HepG2 (cell line): ENCODE measurements at places on chromosomes 5 and 9.

DNA sequence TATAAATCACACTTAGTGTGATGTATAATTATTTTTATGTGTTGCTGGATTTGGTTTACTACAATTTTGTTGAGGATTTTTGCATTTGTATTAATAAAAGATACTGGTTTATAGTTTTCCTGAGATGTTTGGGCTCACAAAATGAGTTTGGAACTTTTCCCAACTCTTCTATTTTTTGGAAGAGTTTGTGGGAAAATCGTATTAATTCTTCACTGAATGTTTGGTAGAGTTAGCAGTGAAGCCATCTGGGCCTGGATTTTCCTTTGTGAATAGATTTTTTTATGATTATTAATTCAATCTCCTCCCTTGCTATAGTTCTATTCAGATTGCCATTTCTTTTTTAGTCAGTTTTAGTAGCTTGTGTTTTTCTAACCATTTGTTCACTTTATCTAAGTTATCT is 201.7 kb upstream of the NFIL3 start:
- DNase-seq: no peak

DNA sequence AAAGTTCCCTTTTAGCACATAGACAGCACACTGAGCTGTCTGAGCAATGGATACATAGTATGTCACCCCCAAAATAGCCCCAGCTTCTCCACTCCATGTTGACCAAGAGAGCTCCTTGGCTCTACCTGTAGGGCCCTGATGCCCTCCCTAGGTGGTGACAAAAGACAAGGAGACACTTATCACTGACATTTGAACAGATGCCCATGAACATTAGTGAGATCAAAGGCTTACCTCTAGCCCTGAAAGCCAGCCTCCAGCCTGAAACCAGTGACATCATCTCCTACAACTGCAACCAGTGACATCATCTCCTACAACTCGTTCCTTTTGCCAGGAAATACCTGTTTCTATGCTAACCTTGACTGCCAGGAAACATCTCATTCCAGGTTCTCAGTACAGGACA is 122.7 kb downstream of the FSTL4 start:
- peak; percentile 13 for DNase-seq

- peak; percentile 44 for DNase-seq
Observed at GRCh38 chr5:61933787-61934626, 372.0 kb upstream of the KIF2A start.

DNA sequence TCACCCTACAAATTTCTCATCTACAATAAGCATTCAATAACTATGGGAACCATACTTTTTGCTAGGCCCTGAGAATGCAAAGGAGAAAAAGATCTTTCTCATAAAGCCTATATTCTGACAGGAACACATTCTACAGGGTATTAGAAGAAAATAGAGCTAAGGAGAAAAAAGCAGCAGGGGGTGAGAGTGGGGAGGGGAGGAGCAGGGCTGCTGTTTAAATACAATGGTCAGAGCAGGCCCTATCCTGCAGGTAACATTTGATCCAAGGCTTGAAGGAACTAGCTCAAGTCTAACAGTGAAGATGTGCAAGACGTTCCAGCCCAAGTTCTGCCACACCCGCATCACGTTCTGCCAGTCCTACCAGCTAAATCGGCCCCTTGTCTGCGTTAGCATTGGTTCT is 89.7 kb downstream of the ELAVL2 start:
- DNase-seq: no peak

DNA sequence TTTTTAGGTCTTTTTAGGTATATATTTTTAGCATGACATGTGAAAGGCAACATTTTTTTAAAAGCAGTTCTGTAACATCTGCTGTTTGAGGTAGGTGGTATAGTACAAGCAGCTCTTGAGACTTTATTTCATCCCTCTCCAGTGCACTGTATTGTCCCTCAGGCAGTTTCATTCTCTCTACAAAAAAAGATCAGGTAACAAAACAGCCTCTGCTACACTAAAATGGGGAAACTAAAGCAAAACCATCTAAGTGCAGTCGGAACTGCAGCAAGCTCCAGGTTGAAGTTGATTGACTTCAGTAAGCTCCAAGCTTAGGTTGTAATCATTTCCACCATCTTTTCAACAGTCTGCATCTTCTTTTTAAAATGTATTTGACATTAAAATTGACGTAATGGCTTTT is 195.6 kb downstream of the DEPDC1B start:
- no peak for DNase-seq

- no peak for DNase-seq
Observed at GRCh38 chr9:74078647-74079046, 418.5 kb upstream of the RORB start.

DNA sequence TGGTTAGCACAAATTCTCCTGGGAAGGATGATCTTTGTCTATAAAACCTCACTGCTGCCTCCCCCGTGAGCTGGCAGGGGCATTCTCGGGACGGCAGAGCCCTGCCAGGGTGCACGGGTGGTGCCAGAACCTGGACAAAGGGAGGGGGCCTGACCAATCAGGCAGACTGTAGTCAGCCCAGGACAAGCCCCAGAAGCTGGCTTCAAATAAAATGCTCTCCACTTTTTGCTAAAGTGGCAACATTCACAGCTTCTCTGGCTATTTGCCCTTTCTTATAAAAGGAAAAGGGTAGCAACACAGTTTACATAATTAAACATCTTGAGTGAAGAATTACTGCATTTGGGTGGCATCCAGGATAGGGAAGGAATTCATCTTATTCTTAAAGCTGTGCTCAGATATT is 14.4 kb downstream of the IL9 start:
- no peak for DNase-seq

- DNase-seq: no peak
Observed at GRCh38 chr5:116703328-116703727, 128.7 kb upstream of the SEMA6A start.

GRCh38 chr9:106889061-106889590 is 26.2 kb downstream of the ZNF462 start:
- no peak for DNase-seq

GRCh38 chr9:15287309-15287708 is 19.7 kb downstream of the TTC39B start:
- no peak for DNase-seq

DNA sequence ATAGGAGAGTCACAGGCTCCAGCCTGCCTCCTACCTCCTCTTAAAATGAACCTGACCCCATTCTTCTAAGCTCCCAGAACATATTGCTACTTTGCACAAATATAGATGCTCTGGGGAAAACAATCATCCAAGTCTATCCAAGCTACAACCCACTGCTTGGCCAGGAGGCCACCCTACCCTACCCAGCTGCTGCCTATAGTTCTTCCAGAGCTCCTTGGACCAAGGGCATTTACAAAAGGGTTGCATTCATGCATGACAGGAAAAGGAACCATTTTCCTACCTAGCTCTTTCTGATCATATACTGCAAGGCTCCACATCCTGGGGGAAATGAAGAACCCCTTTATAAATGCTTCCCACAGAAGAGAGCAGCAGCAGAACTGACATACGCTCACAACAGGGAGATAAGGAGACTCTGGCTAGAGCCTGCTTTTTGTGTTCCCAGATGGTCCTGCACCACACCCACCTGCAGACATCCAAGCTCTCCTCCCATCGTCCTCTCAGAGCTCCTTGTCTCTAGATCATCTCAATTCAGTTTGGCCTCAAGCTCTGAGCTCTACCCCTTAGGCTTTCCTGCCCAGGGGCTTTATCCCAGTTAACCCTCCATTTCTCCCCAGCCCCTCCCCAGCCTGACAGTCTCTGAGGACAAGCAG is 185.5 kb downstream of the SPOCK1 start:
- no peak for DNase-seq

DNA sequence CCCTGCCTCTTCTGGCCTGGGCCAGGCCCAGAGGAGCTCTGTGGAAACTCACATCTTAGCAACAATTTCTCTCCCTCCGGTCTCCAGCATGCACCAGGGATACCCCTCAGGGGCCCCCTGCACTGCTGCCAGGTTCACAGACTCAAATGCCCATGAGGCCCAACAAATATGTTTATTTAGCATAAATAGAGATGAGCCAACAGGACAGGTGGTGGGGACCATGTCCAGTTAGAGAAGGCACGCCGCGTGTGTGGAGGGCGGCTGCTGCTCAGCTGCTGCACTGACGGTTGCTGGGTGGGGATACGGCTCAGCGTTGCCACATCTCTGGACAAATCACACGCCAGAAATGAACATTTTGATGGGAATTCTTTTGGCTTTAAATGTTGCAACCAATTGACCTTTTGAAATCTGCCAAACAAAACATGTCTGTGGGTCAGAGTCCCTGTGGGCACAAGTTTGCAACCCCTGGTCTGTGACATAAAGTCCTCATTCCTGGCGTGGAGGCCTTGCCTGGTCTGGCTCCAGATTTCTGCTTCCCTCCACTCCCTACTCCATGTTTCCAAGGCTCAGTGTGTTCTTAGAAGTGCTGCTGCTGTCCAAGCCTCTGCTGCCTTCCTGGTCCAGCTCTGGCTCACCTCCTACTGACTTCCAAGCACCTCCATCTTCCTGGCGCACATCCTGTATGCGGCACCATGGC is 88.9 kb downstream of the AMBP start:
- no peak for DNase-seq

DNA sequence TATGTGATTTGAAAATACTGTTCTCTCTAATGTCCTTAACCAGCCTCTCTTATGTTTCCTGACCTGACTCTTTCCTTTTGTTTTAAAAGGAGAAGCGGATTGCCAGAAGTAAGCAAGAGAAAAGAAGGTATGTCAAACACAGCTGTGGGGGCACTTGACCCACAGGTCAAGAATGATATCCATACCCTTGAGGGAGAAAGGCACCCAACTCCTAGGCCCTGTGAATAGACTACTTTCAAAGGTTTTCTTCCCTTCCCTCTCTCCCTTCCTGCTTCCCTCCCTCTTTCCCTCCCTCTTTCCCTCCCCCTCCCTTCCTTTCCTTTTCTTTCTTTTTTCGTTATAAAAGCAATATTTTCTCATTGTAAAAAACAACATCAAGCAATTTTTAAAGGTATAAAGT is 306.8 kb downstream of the TRPM3 start:
- no peak for DNase-seq

DNA sequence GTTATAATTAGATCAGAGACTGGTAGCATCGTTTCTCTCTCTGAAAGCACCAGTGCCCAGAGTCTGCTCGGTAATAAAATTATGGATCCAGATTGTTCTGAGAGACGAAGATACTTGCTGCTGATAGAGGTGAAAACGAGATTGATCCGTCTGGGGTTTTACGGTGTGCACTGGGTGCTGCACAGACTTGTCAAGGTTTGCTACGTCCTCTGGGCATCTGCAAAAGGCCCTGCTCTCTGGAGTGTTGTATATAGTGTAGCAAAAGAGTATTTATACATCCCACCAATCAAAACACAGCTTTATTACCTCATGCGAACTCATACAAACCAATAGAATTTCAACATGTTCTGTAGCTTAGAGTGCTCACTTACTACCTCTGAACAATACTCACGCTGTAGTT is 219.3 kb downstream of the PBX3 start:
- DNase-seq: no peak

DNA sequence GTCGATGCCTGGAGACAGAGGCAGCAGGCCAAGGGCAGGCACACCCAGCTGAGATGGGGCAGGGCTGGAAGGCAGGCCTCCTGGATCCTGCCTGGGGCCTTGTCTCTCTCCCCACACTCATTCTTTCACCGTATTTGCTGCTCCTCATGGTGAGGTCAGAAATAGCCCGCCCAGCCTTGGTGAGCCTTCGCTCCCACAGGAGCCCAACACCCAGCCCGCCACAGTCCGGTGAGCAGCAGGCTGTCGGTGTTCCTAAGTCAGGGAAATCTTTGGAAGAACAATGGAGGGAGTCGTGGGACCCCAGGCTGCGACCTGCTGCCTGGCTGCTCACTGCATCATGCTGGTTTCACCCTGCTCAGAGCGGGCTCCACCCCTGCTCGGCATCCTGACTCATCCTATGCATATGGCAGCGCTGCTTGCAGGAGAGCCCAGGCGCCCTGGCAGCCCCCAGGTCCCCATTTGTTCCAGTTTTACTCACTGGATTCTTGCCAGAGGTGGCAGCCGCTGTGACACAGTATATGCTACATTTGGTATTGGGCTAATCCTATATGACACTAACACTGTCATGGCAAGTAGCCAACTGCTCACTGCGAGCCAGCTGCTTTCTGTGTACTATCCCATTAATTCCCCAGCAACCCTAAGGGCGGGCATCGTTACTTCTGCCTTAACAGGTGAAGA is 53.2 kb upstream of the NCS1 start:
- DNase-seq: no peak

DNA sequence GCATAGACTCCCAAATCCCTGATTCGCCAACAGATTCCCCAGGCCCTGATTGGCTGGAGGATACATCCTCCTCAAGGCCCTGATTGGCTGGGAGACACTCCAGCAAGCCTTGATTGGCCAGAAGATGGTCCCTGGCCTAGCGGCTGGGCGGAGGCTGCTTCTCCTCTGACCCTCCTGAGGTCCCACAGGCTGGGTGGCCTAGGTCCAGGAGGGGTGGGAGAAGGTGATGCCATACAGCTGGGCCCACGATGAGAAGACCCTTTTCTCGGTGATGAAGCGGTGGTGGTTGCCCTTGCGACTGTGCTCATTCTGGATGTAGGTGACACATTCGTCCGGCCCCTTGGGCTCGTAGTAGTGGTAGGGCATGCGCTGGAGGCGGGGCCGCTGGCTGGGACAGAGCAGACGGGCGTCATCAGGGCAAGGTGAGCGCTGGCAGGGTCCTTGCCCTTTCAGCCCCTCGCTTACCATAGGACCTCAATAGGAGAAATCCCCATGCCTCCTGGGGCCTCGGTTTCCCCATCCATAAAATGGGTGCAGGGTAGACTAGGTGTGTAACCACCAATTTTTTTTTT is 9.0 kb upstream of the AK1 start:
- DNase-seq: no peak

GRCh38 chr9:78004478-78005229 is 27.0 kb downstream of the GNAQ start:
- DNase-seq: peak; percentile 85

DNA sequence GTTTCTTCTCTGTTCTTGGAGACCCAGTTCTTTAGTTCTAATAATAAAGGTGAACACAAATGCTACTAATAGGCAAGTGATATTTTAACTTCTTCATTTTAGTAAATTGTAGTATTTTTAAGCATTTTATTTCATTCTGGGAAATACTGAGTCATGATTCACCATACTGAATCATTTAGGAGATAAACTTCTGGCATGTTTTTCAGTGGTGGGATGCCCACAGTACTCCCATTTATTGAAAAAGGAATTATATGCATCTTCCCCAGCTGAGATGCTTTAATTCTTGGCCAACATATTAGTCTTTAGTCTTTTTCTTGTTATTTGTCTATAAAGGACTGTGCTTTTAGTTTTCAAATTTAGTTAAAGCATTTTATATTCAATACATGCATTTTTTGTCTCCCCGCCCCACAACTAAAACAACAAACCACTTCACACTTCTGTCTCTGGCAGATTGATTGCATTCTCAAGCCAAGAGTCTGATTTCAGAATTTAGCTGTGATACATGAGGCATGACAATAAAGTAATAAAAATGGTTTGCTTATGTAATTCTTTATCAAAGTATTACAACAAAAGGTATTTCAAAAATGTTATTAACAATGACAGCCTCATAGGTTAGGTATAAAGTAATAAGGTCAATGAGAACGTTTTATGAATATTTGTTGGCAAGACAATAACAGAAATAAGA is 125.2 kb upstream of the CDH18 start:
- DNase-seq: no peak

DNA sequence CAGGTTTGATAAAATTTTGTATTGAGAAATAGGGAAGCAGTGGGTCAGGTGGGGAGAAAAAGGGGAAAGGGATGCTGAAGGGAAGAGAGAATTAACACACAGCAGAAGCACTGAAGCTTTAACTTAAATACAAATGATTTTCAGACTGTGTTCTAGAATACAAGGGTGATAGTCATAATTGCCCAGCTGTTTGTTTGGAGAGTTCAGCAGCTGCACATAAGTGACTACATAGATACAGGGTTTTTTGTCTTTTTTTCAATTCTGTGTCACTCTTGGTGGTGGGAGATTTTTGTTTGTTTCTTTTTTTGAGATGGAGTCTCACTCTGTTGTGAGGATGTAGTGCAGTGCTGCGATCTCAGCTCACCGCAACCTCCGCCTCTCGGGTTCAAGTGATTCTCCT is 590.4 kb upstream of the SEMA6A start:
- DNase-seq: no peak
